ENCODE measurements at places on chromosomes 13 and 19.

- no peak for DNase-seq
Observed at GRCh38 chr13:114204894-114205293, 25.8 kb downstream of the CFAP97D2 start.

DNA sequence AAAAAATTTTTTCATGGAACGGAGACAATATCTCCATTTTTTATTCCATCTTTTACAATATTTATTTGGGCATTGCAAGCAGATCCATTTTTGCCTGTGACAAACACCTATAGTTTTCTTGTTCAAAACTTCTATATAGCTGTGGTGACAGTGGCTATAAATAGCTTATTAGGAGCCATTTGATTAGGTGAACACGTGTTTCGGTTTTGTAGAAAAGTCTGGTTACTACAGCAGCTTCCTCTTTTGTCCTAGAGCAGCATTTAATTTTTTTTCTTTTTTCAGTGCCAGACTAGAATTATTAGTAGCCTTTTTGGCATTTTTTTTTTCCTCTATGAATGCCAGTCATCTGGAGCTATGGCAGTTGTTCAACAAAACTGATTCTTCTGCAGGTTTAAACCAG, 123.5 kb downstream of the RXFP2 start:
- no peak for DNase-seq

- DNase-seq, result no peak
Observed at GRCh38 chr13:25847145-25847544, 204.7 kb downstream of the SHISA2 start.

DNA sequence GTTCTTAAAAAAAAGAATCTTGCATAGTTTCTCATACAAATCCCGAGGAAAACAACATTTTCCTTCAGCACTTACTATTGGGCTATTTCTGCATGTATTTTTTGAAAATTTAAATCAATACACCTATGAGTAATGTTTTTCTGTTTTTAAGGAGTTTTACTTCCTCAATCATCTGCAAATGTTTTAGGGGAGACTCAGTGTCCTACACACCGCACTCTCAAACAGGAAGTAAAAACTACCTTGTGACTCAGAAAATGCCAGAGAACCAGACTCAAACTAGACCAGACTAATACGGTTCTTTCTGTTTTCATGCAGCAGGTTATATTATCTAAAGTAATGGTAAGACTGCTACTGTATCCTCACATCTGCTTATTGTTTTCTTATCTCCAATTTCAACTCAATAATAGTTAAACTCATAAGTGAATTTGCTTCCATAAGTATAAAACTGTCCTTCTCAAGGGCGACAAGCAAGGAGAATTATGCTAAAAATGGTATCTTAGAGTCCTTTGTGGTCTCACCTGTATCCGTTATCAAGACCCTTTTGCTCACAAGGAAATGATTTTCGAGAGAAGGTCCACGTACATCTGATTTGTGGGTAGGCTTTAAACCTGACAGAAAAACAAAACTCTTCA, 52.5 kb downstream of the FLT3 start:
- no peak for DNase-seq

DNA sequence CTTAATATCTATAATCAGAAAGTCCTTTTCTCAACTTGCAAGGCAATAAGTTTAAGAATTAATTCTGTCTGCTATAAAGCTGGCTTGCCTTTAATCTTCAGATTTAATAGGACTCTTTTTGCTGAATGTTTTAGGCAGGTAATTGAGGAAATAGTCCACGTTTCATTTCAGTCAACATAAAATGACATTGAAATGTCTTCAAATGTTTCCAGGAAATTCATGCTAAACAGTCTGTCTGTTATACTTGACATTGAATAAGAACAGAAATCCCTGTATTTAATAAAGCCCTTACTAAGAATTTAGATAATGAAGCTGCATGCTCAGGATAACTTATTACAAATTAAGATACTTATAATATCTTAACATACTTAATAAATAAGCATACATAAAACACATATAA, 84.2 kb downstream of the PCDH9 start:
- no peak for DNase-seq

GRCh38 chr19:8180018-8180417, 29.2 kb upstream of the CERS4 start:
- no peak for DNase-seq

DNA sequence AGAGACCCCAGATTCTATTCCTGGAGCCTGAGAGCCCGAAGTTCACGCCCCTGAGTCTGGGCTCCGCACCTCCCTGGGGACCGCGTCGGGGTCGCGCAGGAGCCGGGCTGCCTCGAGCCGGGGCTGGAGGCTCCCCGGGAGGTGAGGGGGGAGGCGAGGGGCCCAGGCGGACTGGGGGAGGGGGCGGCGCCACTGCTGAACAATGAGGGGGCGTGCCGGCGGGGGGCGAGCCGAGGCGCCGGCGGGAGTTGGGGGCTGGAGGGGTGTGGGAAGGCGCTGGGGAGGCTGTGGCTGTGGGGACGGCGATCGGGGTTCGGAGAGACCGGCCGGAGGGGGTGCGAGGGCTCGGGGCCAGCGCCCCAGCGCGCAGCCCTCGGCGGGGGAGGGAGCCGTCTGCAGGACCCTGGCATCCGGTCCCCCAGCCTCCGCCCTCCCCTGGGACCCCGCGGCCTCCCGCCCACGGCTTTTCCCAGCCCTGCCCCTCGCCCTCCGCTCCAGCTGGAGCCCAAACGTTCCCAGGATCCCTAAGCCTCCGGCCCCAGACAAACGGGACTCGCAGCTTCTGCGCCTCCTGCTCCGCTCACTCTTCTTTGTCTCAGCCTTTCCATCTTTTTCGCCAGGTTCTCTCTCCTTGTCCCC, 922 bp downstream of the PLEKHG2 start:
- DNase-seq, result peak; percentile 15

DNA sequence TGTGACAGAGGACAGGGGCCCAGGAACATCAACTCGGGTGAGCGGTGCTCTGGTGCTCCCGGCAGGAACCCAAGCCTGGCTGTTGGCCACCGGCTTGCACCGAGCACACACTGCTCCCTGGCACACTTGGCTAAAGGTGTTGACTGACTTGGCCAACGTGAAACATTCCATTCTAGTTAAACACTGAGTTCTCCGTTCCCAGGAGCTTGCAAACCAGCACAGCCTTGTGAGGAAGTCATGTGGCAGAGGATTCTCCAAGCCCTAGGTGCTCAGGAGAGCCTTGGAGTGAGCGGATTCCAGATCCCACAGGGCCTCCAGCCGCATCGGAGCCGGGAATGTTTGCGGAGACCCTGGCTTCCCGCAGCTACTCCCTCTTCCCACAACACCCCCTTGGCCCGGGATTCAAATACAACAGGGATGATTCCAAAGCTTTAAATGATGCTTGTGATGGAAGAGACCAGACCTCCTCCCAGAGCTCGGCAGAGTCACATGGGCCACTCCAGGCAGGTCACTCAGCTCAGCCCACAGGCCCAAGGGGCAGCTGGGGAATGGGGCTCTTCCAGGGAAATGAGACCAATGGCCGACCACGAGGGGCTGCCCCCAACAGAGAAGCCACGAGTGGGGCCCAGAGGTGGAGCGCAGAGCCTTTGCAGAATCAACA, 2.9 kb downstream of the C13orf46 start:
- DNase-seq, result no peak

DNA sequence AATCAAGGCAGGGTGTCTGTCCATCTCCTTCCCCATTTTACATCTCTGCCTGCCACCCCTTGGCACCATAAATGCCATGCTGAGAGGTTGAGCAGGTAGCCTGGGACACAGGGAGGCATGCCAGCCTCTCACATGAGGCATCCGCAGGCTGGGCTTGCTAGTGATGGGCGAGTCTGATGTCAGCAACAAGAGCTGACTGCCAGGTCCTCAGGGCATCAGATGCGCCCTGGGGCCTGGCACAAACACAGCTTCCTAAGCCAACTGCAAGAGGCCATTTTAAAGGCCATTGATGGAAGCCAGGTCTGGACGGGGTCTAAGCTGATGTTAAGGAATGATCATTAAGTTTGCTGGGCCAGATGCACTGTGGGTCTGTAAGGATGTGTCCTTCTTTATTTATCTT, 34.6 kb downstream of the MYH14 start:
- no peak for DNase-seq

DNA sequence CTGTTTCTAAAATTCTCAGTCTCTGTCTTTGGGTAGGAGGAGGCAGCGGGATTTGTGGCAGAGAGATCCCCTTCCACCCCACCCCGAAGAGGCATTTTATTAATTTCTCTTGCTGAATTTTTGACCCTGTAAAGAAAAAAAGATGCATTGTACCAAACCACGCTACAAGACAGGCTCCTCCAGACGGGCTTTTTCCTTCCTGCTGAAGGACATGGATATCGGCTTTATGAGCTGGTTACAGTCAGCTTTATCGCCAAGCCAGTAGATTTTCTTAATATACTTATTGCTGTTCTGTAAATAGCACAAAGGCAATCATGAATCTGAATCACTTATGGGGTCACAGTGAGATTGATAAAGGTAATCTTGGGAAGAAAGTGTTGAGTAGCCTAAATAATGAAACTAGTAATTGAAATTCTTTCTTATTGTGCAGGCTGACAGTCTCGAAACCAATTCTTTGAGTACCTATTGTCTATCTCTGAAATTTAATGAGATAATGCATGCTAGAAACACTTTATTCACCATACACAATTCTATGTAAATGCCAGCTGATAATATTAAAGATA, 24.5 kb downstream of the MBNL2 start:
- DNase-seq, result no peak

DNA sequence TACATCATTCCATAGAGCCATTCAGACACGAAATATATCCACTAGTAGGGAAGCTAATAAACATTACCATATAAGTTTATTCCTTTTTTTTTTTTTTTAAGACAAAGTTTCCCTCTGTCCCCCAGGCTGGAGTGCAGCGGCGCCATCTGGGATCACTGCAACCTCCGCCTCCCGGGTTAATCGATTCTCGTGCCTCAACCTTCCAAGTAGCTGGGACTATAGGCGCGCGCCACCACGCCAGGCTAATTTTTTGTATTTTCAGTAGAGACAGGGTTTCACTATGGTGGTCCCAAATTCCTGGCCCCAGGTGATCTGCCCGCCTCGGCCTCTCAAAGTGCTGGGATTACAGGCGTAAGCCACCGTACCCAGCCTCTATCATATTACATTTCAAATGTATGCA, 612 bp upstream of the ZNF154 start:
- no peak for DNase-seq
